Stimulated activated CD4-positive, alpha-beta T cell treated with anti-CD3 and anti-CD28 coated beads, Interleukin-1b, Interleukin-23, amount 100 ng/mL, for 1 hour (primary cell): ENCODE measurements at places on chromosomes 7 and 10.

- DNase-seq: no peak
Measured at GRCh38 chr10:132703419-132704007, 82.4 kb downstream of the NKX6-2 start.

GRCh38 chr10:71011141-71011540 lies 122.8 kb upstream of the PCBD1 start:
- no peak for DNase-seq

- no peak for DNase-seq
Measured at GRCh38 chr7:136969761-136970160, 101.3 kb downstream of the CHRM2 start.

- no peak for DNase-seq
Measured at GRCh38 chr10:105148921-105149320, 507.8 kb downstream of the SORCS3 start.

DNA sequence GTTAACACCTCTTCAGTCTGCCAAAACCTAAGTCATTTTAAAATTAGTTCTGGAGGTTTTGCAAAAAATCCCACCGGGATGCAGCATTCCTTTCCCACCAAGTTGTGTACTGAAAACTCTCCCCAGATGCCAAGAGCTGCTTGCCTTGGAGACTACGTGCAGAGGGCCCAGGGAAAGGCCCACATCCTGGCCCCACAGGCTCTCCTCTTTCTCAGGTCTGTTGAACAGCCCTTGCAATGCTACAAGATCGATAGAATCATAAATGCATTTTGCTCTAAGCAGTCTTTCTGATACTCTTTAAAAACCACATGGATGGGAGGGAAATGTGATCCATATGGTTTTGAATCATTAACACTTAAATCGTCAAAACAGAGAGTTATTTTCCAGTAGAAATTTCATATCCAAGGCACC lies 126.7 kb upstream of the ZMIZ1 start:
- no peak for DNase-seq

GRCh38 chr7:84277628-84278224 lies 83.1 kb upstream of the SEMA3A start:
- no peak for DNase-seq

DNA sequence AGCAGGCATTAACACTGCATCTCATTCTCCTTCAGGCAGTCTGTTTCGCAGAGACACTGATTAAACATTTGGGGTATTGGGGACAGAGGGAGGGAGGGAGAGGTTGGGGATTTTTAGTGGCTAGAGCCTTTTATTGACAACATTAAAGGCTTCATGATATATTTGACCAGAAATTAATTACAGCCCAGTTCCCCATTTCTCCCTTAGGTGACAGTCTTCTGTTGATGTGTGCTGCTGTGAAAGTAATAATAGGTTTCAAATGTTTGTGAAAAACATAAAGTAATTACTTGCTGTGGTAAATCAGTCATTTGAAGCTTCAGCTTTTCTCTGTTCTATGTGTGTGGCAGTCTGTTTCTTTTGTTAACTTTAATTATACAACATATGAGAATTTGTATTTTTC lies 105.3 kb upstream of the LRGUK start:
- no peak for DNase-seq

DNA sequence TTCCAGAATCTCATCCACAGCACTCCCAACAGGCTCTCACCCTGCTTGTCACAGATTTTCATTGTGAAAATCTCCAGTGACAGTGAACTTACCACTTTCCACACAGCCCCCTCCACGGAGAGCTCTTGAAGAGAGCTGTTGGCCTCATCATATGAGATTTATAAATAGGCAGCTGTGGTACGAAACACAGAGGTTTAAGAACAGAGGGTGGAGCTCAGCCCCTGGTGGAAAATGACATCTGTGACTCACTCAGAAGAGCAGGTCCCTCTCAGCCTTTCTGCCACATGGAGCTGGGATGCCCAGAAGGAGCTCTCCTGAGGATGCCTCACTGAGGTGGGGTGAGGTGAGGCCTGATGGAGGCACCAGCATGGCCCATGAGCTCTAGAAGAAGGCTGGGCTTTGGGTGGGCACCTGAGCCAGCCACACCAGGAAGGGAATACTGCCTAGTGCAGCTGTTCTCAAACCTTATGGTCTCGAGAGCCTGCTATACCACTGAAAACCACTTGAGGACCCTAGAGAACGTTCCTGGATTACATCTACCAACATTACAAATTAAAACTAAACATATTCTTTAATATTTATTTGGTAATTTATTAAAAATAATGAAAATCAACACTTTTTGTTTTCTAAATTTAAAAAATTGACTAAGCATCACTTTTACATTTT lies 25.8 kb upstream of the EEPD1 start:
- DNase-seq: no peak

GRCh38 chr7:54112567-54112966 lies 429.6 kb upstream of the VSTM2A start:
- no peak for DNase-seq

GRCh38 chr10:86962136-86962980 lies 4.0 kb downstream of the SNCG start:
- no peak for DNase-seq

- no peak for DNase-seq
Measured at GRCh38 chr7:2800931-2801688, 43.0 kb downstream of the GNA12 start.

GRCh38 chr7:155533827-155534690 lies 12.3 kb downstream of the CNPY1 start:
- DNase-seq: no peak

- no peak for DNase-seq
Measured at GRCh38 chr10:120802935-120803334, 48.2 kb upstream of the WDR11 start.

DNA sequence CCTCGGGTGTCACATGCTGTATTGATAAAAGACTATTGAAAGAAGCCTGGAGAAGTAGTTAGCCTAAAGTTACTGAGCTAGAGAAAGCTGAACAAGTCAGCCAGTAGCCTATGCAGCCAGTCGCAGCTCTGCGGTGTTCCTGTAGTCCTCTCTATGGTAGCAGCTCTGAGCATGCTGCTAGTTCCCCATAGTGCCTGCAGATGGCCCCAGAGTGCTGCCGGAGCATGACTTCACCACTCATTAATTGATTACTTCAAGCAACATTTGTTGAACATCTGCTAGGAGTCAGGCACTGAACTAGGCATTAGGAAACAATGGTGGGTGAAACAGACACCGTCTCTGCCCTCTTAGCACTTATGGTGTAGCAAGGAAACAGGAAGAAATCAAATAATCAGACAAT lies 422.7 kb downstream of the SORCS3 start:
- no peak for DNase-seq

GRCh38 chr7:139702811-139703486 lies 74.8 kb downstream of the HIPK2 start:
- DNase-seq: no peak

GRCh38 chr7:118735441-118735840 lies 510.9 kb downstream of the ANKRD7 start:
- DNase-seq: no peak

DNA sequence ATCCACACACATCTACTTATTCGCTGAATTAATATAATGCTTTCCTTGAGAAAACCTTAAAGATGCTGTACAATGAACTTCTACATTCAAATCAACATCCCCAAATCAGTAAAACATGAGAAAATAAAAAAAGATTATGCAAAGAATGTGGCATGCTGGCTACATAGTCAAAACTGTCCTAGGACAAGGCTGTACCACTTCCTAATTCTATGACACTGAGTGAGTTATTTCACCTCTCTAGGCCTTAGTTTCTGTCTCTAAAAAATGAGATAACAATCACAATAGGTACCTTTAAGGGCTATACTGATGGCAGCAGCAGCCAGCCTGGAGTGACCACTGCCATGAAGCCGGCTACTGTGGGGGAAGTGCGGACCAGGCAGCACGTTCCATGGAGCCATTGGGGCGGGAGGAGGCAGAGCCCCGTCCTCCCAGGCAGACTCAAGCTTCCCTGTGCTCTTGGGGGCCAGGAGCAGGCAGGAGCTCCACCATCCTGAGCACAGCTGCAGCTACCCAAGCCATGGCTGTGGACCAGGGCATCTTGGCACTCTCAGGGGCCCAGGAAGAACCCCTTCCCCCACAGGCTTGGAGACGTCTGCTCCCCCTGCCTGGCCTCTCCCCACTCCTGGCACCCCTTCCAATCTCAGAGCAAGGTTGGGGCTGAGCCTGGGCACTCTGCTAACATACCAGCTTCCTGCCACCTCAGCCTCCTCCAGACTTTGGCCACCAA lies 110.2 kb downstream of the ELAPOR2 start:
- DNase-seq: no peak

DNA sequence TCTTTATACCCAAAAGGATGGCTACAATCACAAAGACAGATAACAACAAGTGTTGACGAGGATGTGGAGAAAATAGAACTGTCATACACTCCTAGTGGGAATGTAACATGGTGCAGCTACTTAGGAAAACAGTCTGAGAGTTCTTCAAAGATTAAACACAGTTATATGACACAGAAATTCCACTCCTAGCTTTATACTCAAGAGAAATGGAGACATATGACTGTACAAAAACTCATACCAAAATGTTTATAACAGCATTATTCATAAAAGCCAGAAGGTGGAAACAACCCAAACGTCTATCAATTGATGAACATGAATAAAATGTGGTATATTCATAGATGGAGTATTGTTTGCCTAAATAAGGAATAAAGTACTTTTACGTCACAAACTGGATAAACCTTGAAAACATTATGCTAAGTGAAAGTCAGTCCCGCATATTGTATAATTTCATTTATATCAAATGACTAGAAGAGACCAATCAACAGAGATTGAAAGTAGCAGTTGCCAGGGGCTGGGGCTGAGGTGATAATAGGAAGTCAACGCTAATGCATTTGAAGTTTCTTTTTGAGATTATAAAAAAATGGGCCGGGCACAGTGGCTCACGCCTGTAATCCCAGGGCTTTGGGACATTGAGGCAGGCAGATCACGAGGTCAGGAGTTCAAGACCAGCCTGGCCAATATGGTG lies 61.6 kb upstream of the SRPK2 start:
- DNase-seq: no peak

- no peak for DNase-seq
Measured at GRCh38 chr10:7493996-7494395, 83.2 kb upstream of the SFMBT2 start.

GRCh38 chr10:69214666-69215131 lies 5.4 kb upstream of the HKDC1 start:
- no peak for DNase-seq

DNA sequence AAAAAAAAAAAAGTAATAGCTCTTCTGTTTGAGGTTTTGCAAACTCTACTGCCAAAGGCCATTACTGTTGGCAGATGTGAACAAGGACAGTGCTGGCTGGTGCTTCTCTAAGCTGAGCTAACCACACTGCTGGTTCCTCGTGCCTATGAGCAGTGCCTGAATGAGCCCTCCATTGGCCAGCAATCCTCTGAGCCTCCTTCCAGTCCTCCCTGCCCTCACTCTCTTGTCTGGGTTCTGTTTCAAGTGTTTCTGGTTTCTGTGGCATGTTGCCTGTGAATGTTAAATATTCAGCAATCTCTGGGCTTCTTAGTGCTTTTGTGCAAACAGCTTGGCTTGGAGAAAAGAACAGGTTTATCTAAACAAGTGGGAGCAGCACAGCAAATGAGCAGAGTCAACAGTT lies 161.3 kb upstream of the AUTS2 start:
- DNase-seq: no peak

GRCh38 chr10:11783558-11783865 lies 39.6 kb upstream of the PROSER2 start:
- DNase-seq: no peak

DNA sequence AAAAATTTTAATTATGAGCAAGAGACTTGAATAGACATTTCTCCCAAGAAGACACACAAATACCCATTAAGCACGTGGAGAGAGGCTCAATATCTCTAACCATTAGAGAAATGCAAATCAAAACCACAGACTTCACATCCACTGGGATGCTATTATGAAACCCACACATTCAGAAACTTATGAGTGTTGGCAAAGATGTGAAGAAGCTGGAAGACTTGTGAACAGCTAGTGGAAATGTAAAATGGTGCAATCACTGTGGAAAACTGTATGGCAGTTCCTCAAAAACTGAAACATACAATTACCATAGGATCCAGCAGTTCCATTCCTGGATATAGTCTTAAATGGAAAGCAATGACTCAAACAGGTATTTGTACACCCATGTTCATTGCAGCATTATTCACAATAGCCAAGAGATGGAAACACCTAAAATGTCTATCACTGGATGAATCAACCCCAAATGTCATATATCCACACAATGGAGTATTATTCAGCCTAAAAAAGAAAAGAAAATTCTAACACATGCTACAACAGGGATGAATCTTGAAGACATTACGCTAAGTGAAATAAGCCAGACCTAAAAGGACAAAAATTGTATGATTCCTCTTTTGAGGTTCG lies 53.5 kb upstream of the FRMD4A start:
- DNase-seq: no peak

GRCh38 chr10:71750986-71751385 lies 22.3 kb downstream of the VSIR start:
- no peak for DNase-seq

- no peak for DNase-seq
Measured at GRCh38 chr7:151204383-151205032, 5.8 kb downstream of the H2BK1 start.

DNA sequence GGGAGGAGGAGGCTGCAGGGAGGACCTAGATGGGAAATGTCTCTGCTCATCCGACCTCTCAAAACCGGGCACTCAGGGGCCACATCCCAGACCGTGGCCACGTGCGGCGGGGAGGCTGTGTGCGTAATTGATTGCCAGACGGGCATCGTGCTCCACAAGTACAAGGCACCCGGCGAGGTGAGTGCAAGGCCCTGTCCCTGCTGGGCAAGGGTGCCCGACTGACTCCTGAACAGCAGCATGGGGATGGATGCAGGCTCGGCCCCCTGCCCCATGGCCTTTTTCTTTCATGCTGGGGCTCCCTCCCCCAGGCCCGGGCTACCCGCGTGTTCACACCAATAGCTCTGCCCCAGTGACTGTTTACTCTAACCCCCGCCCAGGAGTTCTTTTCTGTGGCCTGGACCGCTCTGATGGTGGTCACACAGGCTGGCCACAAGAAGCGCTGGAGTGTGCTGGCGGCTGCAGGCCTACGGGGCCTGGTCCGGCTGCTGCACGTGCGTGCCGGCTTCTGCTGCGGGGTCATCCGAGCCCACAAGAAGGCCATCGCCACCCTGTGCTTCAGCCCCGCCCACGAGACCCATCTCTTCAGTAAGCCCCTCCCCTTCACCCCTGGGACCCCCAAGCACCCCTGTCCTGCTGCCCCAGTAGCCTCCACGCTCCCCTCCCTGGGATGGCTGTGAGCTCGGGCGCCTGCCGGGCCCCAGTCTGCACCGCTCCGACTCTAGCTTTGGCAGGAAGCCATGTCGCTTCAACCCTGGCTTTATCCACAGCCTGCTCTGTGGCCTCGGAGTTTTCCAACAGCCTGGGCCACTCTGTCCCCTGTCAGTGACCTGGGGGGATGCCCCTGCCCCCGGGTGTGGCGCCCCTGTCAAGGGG lies 3.9 kb downstream of the LRWD1 start:
- no peak for DNase-seq

GRCh38 chr7:158283016-158283974 lies 304.3 kb downstream of the PTPRN2 start:
- no peak for DNase-seq
